ENCODE measurements at places on chromosomes 3 and 15. TPM values are rescaled to one million over a fixed set of nuclear protein-coding genes. Genes with fewer than 3 reads are reported as not detected.

The AP3S2 gene
- 58.9 TPM for polyA plus RNA-seq

The PPCDC gene
- polyA plus RNA-seq, result 11.0 TPM

The CCDC32 gene
- 31.6 TPM for polyA plus RNA-seq

The ZNF662 gene
- polyA plus RNA-seq, result 23.4 TPM

The ERICH6 gene
- 1.2 TPM for polyA plus RNA-seq

The CSPG5 gene
- polyA plus RNA-seq, result 1.1 TPM

The ACTC1 gene
- 9.6 TPM for polyA plus RNA-seq

The MESP1 gene
- polyA plus RNA-seq, result 1.5 TPM

The KIF15 gene
- 30.2 TPM for polyA plus RNA-seq

The CHMP2B gene
- polyA plus RNA-seq, result 55.4 TPM

The SENP2 gene
- 42.4 TPM for polyA plus RNA-seq

The SGO1 gene
- polyA plus RNA-seq, result 9.6 TPM

The WDR93 gene
- 3.0 TPM for polyA plus RNA-seq

The CRABP1 gene
- polyA plus RNA-seq, result 52.7 TPM

The HDDC3 gene
- 15.9 TPM for polyA plus RNA-seq

The TRPM1 gene
- 0.54 TPM for polyA plus RNA-seq

The FAN1 gene
- 29.8 TPM for polyA plus RNA-seq

Measured in right renal cortex interstitium (tissue), 3 donors.